ENCODE measurements at places on chromosomes 11 and 22.
A peak's percentile ranks its signal among the peaks of the same experiment; 100 is the strongest.

- DNase-seq, result peak; percentile 74
Observed at GRCh38 chr11:100403816-100404215, 283.3 kb upstream of the ARHGAP42 start.

- no peak for DNase-seq
Observed at GRCh38 chr22:27278946-27279345, 522.6 kb downstream of the MN1 start.

GRCh38 chr11:64871492-64871891 is 6.9 kb downstream of the EHD1 start:
- DNase-seq, result no peak

- DNase-seq, result no peak
Observed at GRCh38 chr11:44610186-44610955, 44.9 kb downstream of the CD82 start.

GRCh38 chr11:130600616-130601015 is 152.2 kb downstream of the ADAMTS15 start:
- no peak for DNase-seq

DNA sequence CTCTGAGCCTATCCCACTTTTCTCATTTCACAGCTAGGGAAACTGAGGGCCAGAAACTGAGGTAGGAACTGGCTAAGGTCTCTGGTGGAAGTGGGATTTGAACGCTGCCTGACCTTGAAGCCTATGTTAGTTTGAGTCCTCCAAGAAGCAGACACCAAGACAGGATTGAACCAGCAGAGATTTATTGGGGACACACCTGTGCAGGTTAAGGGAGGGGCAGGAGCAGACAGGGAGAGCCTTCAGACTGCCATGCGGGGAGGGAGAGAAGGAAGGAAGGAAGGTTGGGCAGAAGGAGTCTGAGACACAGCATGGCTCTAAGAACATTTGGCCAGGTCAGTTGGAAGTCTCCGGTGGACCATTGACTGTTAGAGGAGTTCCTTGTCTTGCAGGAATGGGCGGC is 59.5 kb downstream of the SGSM1 start:
- DNase-seq, result no peak

- DNase-seq, result no peak
Observed at GRCh38 chr11:16289541-16289940, 66.8 kb downstream of the SOX6 start.

DNA sequence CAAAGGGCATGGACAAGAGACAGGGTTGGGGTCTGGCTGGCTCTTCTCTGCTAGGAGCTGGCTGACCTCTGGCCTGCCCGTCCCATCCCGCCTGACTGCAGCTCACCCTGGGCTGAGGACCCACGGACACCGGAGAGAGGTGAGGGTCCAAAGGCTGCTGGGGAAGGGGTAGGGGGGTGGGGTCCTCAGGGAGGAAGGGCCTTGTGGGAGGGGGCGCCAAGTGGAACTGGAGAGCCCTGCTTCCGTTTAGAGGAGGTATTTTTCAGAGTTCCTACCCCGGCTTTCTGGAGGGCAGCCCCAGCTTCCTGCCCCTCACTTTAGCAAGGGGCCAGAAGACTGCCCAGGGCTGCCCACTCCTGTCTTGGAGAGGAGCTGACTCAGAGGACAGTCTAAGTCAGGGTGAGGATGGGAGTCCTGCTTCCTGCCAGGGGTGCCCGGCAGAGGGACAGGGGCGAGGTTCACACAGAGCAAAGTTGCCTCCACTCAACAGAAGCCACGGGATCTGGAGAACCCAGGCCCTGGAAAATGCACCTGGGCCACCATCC is 7.1 kb downstream of the LARGE2 start:
- no peak for DNase-seq

All from amniotic epithelial cell (primary cell).